ENCODE measurements at places on chromosomes 7 and 10.

- DNase-seq = no peak
These were observed 68.6 kb upstream of the PPP2R2D start for GRCh38 chr10:131832056-131832685.

- no peak for DNase-seq
These were observed 52.1 kb downstream of the RBM17 start for GRCh38 chr10:6140965-6141295.

DNA sequence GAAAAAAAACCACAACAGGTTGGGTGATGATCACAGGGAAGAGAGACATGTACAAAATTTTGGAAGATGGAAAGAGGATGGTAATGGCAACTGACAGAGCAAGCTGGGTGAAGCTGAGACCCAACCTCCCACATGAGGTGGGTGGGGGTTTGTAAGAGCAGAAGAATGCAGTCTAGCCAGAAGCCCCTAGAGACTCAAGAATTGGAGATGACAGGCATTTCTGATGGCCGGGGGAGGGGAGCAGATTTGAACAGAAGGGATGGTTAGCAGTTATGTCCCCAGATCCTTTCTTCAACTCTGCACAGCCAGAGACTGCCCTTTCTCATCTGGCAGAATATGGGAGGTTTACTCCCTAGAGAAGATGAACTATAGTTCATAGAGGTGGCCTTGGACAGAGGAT lies 208.0 kb downstream of the GALNT17 start:
- DNase-seq = no peak

DNA sequence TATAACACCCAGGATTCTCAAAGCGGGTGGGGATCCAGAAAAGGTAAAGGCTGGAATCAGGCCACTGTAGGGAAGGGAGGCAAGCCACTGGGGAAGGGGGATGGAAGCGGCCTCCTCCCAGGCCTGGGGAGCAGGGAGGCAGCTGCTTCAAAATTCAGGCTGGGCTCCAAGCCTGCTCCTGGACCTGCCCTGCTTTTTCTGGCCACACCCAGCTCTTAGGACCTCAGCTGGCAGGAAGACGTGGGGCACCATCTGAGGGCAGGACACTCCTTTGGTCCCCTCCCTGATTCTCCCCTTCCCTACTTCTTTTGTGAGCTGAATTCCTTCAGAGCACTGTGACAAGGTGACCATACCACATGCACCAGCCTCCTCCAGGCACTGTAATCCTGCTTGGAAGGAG lies 4.6 kb upstream of the LBX1 start:
- DNase-seq = no peak

- no peak for DNase-seq
These were observed at the start of gene GPRIN2 for GRCh38 chr10:46556515-46557318. Gene GPRIN2 (minus strand): TSS chr10:46556658. CDS start chr10:46550736, 5,922 bp downstream.

DNA sequence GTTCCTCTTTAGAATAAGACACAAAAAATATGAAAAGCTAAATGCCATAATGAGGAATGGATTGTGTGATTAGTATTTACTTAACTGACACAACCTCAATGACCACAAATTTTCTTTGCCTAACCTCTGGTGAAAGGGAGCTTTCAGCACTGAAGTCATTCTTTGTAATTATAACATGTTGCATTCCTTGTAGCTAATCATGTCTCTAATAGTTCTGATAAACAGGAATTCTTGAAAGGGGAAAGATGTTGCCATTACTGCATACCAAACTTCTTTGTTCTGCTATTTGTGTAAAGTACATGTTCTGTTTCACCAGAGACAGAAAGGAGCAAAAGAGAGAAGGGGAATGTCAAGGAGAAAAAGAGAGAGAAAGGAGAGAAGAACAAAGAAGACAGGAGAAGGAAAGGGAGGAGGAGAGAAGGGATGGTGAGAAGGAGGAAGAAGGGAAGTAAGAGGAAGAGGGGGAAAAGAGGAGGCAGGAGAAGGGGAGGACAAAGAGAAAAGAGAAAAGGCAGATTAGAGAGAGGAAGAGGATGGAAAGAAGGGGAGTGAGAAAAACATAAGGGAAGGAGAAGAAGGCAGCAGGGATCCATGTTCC lies 120.9 kb downstream of the SEMA3D start:
- no peak for DNase-seq

GRCh38 chr7:134834689-134835462 lies 55.4 kb downstream of the CALD1 start:
- no peak for DNase-seq

DNA sequence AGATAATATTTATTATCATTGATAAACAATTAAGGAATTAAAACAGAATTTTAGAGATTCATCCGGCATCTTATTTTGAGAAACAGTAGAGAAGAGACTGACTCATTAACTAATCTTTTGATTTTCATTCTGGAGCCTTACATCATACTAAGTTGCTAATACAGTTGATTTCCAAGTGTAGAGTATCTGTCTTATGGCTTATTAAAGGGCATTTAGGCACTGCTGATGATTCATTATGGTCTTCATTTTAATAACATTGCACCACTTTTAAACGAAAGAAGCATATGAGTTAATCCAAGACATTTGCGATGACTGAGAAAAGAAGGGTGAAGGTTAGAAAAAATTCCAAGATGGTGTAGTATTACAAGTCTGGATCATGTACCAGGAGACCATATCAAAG lies 186.0 kb upstream of the CACNA2D1 start:
- no peak for DNase-seq

DNA sequence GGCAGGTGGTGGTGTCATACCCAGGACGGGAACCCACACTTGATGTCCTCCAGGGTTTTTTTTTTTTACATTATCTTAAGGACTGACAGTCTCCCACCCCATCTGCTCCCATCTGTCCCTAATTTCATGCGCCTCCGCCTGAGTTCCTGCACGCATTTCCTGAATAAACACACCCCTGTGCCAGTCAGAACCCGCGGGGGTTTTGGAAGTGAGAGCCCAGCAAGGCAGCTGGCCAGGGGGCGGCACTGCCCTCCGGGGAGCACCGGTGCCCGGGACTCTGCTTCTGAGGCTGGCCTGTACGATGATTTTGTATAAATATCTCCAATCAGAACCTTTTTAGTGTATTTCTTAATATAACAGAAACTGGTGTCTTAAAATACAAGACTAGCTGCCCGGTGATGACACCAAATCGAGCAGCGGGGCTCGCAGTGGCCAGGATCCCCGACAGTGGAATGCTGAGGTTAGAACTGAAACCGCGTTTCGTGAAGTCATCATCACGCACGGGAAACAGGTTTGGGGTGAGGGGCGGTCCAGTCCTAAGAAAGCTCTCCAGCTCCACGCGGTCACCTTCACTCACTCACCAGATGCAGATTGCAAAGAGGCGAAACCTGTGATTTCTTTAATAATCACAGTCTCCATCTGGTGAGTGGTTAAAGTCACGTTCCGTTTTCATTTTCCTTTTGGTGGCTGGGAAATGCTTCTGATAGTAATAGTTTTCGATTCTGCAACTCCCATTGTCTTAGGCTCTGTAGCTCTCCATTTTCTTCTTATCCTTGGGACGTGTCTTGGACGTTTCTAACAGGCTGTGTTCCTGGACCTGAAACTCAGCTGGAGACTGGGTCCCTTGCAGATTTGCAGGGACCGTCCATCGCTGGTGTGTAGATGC lies 19.7 kb downstream of the BNIP3 start:
- DNase-seq = no peak

Data from naive B cell (primary cell).